ENCODE measurements at places on chromosomes 13 and 19.
A peak's percentile ranks its signal among the peaks of the same experiment; 100 is the strongest.

DNA sequence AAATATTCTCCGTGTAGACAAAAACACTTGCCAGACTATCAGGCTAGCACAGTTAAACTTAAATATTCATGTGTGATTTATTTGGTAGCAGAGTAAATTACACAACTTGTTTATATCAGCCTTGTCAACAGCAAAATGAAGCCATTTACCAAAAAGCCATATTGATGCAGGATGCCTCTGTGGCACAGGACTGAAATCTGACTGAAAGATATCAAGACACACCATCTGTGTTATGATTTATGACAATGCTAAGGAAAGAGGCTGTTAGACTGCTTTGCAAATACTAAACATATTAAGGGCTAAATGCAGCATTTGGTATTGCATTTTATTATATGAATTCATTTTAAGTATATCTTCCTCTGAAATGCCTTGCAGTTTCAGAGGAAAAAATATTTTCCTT is 44.8 kb upstream of the FNDC3A start:
- no peak for DNase-seq

- DNase-seq, result peak; percentile 65
Measured at GRCh38 chr13:44249431-44249836, 124.2 kb upstream of the SERP2 start.

DNA sequence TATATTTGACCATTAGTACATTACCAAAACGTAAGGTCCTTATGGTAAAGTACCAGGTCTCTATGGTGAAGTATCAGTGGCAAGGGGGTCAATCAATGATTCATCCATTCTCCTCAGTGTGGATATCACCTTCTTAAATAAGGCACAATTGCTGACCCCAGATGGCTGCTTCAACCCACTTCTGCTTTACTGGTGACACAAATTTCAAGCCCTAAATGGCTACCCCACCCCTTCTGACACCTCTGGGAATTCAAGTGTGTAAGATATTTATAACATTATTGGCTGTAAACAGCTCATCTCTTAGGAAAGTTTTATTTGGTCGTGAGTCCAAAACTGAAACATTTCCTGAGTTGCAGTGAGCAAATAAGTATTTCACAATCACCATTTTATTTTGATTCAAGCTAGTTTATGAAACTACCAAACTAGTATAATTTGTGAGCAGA is 7.9 kb upstream of the WBP4 start:
- no peak for DNase-seq

- no peak for DNase-seq
Measured at GRCh38 chr19:16295057-16295456, 29.6 kb upstream of the KLF2 start.

GRCh38 chr13:69389899-69390298 is 717.7 kb upstream of the ATXN8OS start:
- DNase-seq, result no peak

- DNase-seq, result peak; percentile 40
Measured at GRCh38 chr13:36288794-36289391, 8.7 kb downstream of the CCDC169 start.

- no peak for DNase-seq
Measured at GRCh38 chr13:112071723-112072533, 5.0 kb downstream of the SOX1 start.

GRCh38 chr13:64506246-64506645 is 2723.9 kb downstream of the PCDH9 start:
- no peak for DNase-seq

GRCh38 chr19:15303105-15303780 is 29.1 kb downstream of the BRD4 start:
- no peak for DNase-seq

- DNase-seq, result peak; percentile 92
Measured at GRCh38 chr19:4267101-4267900, 11.8 kb upstream of the SHD start.

GRCh38 chr13:114078461-114079451 is 53.7 kb downstream of the RASA3 start:
- no peak for DNase-seq

DNA sequence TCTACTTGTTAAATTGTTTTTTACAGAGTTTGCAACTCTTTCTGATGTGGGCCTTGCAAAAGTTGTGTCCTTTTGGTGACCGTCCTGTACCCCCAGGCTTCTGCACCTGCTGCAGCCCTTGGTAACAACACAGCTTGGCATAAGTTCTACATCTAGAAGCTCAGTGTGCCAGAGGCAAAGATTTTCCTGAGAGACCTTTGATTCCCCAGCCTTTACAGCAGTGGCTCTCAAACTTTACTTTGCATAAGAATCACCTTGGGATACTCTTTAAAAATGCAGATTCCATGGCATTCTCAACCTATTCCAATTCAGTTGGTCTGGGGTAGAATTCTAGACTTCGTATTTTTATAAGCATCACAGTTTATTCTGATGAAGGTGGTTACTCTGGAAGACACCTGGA is 260.9 kb downstream of the DCT start:
- no peak for DNase-seq

DNA sequence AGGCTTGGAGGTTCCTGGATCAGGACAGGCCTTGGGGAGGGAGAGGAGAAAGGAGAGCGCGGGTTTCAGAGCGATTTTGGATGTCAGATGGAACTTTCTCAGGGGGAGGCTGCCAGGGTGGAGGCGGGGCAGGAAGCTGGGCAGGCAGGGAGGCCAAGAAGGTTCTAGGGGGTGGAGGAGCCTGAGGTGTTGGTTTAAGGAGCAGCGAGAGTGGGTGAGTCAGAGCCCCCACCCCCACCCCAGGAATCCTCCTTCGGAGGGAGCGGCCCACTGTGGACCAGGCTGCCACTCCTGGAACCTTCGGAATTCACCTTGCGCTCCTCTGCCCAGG is 15.9 kb upstream of the NOP53 start:
- DNase-seq, result peak; percentile 96

- DNase-seq, result peak; percentile 80
Measured at GRCh38 chr19:953445-954271, 27.8 kb downstream of the ARID3A start.

GRCh38 chr19:46404055-46404752 is 9.2 kb downstream of the CCDC8 start:
- DNase-seq, result peak; percentile 82

DNA sequence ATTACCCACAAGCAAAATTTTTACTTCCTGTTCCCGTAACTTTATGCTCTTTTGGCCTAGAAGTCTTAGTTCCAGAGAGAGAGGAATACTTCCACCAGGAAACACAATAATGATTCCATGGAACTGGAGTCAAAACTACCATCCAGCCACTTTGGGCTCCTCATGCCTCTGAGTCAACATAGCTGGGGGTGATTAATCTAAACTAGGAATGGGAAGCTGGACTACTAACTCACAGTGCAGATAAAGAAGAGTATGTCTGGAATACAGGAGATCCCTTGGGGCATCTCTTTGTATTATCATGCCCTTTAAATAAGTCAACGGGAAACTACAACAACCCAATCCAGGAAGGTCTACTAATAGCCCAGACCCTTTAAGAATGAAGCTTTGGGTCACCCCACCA is 8.9 kb upstream of the ELF1 start:
- DNase-seq, result no peak

GRCh38 chr13:67094952-67095351 is 135.2 kb downstream of the PCDH9 start:
- DNase-seq, result no peak

DNA sequence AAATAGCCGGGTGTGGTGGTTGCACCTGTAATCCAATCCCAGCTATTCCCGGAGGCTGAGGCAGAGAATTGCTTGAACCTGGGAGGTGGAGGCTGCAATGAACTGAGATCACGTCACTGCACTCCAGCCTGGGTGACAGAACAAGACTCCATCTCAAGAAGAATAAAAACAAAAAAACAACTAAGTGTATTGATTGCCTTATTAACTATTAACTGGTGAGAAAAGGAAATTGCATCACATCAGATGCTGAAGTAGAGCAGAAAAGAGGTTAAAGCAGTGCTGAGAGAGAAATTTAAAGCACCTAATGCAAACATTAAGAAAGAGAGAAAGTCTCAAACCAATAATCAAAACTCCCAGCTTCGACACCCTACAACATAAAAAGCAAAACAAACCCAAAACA is 38.3 kb downstream of the KPNA3 start:
- no peak for DNase-seq

DNA sequence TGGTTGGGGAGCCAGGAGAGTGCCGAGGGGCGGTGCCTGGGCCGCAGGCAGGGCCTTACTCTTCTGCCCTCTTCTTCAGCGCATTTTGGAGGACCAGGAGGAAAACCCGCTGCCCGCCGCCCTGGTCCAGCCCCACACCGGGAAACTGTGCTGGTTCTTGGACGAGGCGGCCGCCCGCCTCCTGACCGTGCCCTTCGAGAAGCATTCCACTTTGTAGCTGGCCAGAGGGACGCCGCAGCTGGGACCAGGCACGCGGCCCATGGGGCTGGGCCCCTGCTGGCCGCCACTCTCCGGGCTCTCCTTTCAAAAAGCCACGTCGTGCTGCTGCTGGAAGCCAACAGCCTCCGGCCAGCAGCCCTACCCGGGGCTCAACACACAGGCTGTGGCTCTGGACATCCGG is 9.4 kb downstream of the PGLS start:
- no peak for DNase-seq

DNA sequence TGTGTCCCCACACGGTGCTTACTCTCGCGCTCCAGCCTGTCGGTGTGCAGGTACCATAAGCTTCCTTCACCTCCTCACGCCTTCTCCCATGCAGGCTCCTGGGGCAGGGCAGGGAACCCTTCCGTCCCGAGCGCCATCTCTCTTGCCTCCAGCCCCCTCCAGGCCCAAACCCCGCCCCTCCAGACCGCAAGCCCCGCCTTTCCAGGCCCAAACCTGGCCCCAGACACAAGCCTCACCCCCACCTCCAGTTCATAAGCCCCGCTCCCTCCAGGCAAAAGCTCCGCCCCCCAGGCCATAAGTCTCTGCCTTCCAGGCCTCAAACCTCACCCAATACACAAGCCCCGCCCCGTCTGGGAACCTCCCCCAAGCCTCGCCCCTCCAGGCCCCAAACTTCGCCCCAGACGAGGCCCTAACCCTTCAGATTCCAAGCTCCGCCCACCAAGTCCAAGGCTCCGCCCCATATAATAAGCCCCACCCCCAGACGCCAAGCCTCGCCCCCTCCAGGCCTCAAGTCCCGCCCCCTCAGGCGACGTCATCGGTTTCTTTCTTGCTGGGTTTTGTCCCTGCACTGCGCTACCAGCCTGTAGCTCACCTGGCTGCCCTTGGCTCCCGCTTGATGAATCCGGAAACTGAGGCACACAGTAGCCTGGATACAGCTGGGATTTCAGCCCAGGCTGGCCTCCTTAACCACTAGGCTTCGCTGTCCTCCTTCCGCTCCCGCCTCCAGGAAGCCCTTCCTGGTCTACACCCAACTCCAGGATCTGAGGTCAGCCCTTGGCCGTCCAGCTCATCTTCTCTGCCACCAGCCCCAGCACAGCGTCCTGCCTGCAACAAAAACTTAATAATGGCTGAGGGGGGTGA is 16.1 kb downstream of the MKNK2 start:
- peak; percentile 86 for DNase-seq

DNA sequence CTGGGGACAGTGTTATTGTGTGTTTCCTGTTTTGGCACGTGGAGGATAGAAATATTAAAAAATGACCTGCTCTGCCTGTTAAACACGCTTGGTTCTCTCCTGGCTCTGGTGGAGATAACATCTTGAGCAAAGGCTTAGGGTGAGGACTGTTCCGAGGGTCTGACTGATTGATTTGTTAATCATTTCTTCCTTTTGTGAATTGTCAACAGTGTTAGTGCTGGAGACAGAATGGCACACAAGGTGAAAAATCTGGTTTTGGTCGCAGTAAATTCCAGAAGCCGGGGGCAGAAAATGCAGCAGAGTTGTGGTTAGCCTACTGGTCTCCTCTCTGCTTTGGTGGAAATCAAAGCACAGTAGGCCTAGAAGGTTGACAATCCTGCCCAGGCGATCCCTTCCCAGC is 163.6 kb downstream of the FGF9 start:
- DNase-seq, result peak; percentile 13

GRCh38 chr13:27961227-27962085 is 7.7 kb downstream of the CDX2 start:
- peak; percentile 40 for DNase-seq

DNA sequence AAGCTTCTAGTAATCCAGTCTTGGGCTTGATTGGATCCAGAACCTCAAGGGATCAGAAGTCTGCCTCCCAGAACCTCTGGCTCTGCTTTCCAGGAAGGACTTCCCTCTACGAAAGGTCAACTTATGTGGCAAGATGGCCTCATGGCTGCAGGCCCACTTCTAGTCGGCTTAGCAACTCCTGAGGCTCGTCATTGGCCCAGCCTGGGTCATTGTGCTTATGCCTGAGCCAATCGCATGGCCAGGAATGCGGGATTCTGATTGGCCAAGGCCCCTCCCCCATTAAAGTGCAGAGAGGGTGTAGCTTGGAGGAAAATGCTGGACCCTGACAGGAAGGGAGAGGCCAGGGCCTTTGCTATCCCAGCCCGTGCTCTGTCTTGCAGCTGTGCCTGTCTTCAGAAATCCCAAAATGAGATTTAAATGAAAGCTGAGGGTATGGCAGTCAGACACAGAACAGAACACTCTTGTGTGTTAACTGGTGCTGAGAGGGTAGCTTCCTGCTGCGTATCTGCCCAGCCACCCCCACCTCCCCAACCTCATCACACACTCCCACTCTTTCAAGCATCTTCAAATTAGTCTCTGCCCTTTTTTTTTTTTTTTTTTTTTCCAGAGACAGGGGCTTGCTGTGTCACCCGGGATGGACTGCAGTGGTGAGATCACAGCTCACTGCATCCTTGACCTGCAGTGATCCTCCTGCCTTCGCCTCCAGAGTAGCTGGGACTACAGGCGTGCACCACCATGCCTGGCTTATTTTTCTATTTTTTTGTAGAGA is 5.5 kb upstream of the CCNE1 start:
- DNase-seq, result peak; percentile 63
